ENCODE measurements at places on chromosomes 4 and X.
A peak's percentile ranks its signal among the peaks of the same experiment; 100 is the strongest.

DNA sequence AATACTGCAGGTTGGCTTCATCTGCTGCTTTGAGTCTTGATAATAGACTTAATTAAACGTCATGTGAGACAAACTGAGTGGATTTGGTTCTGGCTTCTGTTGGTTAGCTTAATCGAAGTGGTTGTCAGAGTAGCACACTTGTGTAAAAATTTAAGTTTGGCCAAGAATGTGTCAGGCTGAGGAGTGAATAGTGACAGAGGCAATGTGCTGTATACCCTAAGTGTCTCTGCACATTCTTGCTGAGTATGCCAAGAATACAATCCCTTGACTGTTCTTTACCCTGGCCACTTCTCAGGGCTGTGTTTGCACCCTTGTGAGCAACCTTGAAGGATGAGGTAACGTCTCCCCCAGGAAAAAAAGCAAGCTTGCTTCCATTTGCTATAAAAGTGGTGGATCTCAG, 14.9 kb downstream of the RPS3A start:
- DNase-seq, result no peak

DNA sequence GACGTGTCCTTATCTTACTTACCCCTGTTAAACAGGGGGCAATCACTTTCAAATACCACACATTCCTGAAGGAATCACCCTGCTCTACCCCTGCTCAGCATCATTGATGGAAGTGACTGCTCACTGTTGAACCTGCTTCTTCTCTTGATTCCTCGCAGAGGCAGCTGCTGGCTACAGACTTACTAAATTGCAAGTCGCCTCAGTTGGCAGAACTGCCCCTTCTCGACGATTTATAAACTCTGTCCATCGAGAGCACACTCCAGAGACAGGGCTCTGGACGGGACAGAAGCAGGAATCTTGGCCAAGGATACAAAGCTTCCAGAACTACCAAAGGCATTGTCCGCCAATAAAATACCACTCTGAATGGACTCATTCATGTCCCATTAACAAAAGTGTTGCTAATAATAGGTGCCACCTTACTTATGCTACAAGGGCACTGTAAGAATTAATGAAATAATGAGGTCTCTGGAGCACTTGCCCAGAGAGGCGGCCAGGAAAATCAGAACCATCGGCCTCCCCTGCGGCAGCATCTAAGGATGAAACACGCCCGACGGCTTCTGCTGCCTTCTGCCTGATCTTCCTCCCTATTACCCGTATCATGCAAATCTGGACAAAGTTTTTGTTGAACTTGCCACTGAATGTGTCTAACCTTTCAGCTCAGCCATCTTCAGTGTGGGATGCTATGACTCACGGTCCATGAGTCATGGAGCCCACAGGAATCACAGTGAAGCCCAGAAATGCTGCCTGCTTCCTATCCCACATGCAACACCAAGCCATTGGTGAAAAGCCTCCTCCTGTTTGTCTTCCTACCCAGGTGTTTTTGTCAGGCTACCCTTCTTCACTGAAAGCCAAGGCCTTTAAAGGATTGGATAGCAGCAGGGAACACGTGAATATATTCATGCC, 164.9 kb downstream of the MAML3 start:
- DNase-seq, result peak; percentile 95

GRCh38 chr4:83574247-83574646, 38.3 kb downstream of the GPAT3 start:
- DNase-seq, result no peak

DNA sequence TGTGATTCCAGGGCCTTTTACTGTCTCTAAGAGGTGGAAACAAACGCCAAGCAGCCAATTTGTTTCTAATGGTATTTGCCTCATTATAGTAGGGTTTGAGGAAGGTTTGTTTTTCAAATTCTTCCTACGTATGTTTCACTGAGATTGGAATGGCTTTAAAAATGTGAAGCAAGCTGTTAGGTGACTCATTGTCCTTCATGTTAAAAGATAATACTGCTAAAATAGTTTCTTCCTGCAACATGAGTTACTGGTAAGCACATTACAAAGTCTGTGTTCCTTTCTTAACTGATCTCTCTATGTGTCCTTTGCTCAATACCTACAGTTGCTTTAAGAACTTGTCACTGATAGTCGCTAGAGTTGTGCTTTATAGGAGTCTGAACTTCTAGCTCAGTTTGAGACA, 1183.9 kb downstream of the RPA4 start:
- DNase-seq, result peak; percentile 24

- no peak for DNase-seq
Measured at GRCh38 chr4:149912000-149912399, 96.4 kb upstream of the IQCM start.

DNA sequence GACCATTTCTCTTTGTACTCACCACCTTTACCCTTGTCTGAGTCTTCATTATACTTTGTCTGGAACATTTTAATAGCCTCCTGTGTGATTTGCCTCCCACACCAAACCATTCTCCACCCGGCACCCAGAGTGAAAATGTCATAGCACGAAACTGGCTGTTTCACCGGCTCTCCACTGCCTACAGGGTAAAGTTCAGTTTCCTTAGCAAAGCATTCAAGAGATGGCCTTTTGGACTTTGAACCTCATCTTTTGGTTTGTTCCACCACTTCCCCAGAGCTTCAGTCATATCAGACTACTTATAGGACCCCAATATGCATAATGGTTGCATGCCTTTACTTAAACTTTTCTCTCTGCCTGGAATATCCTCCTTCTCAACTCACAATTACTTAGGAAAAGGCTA, 38.3 kb downstream of the RAP2C start:
- no peak for DNase-seq

- peak; percentile 7 for DNase-seq
Measured at GRCh38 chr4:148273501-148273986, 168.7 kb downstream of the NR3C2 start.
